ENCODE measurements at places on chromosomes 6 and 20.

GRCh38 chr20:50144362-50144761, 9.2 kb downstream of the PEDS1 start:
- peak; percentile 67 for DNase-seq

- no peak for DNase-seq
Observed at GRCh38 chr6:45518013-45518720, 140.4 kb upstream of the SUPT3H start.

DNA sequence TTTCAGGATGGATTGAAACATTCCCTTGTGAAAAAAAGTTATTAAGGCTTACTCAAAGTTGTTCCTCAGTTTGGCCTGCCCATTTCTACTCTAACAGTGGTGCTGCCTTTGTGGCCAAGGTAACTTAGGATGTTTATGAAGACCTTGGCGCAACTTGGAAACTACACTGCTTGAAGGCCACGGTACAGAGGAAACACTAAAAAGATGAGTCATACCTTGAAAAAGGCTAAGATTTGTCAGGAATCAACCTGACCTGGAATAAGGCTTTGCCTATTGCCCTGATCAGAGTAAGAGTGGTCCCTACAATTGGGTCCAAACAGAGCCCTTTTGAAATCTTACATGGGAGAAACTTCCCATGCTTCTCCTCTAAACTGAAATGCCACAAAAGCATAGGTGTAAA, 119.9 kb upstream of the MOCS1 start:
- no peak for DNase-seq

DNA sequence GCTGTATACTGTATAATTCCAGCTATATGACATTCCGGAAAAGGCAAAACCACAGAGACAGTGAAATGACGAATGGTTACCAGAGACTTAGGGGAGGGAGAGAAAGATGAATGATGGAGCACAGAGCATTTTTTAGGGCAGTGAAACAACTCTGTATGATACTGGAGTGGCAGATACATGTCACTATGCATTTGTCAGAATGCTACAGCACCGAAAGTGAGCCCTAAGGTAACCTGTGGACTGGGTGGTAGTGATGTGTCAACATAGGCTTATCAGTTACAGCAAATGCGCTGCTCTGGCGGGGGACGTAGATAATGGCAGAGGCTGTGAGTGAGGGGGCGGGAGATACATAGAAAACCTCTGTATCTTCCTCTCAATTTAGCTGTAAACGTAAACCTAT, 201.3 kb upstream of the SSTR4 start:
- DNase-seq: no peak

DNA sequence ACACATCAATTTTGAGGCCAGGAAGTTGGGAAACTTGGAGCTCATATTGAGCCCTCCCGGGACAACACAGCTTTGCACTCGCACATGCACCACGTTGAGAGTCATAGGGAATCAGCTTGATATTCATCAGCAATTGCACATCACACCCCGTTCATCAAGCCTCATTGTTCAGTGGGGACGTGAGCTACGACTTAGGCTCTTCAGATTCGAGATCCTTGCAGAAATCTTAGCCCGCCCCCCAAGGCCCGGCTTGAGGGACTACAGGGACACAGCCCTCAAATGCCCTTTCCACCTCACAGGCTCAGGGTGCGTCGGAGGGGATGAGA, 93.0 kb upstream of the MAFB start:
- no peak for DNase-seq

- no peak for DNase-seq
Observed at GRCh38 chr6:151847064-151847463, 39.6 kb downstream of the ESR1 start.

- no peak for DNase-seq
Observed at GRCh38 chr20:24533449-24533848, 64.0 kb downstream of the SYNDIG1 start.

GRCh38 chr20:8104252-8104651, 27.8 kb upstream of the PLCB1 start:
- no peak for DNase-seq

DNA sequence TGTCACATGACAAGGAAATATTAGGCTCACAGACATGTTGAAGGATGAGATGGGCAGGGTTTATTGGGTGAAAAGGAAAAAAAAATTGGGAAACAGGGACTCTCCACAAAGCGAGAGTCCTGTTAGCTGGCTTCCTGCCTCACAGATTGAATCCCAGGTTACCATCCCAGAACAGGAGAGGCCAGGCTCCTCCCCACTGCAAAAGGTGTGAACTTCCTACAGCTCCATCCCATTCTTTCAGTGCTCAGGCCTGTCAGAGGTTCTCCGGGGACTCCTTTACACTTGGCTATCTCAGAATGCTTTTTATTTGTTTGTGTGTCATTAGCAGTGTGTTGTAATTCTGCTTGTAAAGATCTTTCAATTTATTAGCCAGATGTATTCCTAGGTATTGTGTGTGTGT, 115.1 kb downstream of the ADTRP start:
- DNase-seq: no peak

GRCh38 chr6:43803055-43803782, 33.2 kb downstream of the VEGFA start:
- no peak for DNase-seq

DNA sequence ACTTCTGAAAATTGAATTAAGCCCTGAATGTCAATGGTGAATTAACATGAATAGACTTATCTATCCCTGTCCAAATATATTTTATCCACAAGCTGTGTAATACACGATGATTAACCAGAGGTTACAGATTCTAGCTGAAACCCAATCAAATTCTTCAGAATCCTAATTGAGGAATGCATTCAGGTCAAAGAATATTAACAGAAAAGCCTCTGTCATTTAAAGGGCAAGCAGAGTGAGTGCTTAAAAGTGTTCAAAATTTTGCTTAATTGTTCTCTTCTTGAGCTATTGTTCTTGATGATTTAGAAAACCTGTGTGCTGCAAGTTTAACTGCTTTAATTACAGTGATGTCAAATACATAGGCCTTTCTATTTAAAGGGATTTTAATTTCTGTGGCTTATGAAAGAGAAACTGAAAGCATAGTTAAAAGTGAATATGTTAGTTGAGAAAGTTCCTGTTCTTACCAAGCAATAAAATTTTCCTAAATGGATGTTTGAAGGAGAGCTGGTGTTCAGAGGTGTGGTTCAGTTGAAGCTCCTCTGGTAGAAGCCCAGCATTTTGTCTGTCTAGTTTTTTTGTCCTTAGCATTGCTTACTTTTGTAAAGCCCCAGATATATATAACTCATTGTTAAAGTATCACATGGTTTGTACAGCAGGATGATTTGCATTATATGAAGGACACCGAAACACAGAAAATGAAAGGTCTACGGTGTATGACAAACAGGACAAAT, 466.3 kb upstream of the PLCB4 start:
- DNase-seq: no peak

DNA sequence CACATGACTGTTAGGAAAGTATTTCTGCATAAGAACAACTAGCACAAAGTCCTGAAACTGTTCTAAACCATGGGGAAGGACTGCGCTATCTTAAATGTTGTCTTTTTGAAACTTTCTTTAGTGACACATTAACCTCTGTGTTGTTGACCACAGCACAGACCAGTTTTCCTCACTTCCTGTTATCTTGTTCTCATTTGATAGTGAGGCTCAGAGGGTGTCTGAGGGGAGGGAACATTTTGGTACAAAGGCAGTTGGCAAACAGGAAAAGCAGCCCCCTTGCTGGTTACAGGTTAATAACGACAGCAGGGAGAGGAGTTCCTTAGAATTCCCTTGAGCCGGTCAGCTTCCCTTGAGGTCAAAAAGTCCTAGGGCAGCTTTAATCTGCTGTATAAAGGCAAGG, 143.5 kb upstream of the BMP2 start:
- no peak for DNase-seq

All from CD4-positive, alpha-beta T cell treated with Interleukin-1 beta for 1 hour (primary cell).